Activated effector memory CD4-positive, alpha-beta T cell treated with Interleukin-2 at 50 U/mL for 16 hours (primary cell): ENCODE measurements at places on chromosomes 3 and 15.

- DNase-seq, result no peak
Observed at GRCh38 chr3:182357928-182358327, 435.4 kb upstream of the ATP11B start.

GRCh38 chr3:12895391-12896062 lies 54.2 kb upstream of the RPL32 start:
- DNase-seq, result no peak

GRCh38 chr3:52438579-52439425 lies 6.1 kb downstream of the SEMA3G start:
- no peak for DNase-seq

DNA sequence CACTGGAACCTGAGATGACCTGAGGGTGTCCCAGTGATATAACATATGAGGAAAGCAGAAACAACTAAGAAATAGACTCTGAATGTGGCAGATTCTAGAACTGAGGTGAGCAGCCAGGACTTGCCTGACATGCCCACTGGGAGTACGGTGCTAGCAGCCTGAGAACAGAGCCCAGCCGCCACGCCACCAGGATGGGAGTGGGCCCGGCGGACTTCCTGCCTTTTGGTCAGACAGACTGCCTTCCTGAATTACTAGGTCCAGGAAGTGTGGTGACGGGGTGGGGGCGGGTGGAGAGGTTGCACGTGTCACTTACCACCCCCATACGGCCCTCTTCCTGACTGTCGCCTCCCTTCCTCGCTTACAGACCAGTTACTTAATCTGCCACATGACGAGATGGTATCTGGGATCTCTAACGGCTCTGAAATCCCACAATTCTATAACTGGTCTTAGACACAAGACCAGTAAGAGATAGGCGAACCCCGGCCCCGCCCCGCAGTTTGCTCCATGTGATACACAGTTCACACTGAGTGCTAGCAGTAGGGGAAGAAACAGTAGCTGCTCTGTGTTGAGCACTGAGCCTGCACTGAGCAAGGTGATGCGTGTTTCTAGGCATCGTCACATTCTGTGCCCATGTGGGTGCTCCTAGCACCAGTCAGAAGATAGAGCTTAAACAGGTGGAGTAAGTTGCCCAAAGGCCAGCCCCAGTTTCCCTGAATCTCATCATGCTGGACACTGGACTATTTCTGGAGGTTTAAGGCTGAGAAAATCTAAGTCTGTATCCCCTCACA lies 95.7 kb downstream of the CPN2 start:
- peak; percentile 20 for DNase-seq

- DNase-seq, result no peak
Observed at GRCh38 chr3:11211531-11212298, 57.4 kb downstream of the HRH1 start.

DNA sequence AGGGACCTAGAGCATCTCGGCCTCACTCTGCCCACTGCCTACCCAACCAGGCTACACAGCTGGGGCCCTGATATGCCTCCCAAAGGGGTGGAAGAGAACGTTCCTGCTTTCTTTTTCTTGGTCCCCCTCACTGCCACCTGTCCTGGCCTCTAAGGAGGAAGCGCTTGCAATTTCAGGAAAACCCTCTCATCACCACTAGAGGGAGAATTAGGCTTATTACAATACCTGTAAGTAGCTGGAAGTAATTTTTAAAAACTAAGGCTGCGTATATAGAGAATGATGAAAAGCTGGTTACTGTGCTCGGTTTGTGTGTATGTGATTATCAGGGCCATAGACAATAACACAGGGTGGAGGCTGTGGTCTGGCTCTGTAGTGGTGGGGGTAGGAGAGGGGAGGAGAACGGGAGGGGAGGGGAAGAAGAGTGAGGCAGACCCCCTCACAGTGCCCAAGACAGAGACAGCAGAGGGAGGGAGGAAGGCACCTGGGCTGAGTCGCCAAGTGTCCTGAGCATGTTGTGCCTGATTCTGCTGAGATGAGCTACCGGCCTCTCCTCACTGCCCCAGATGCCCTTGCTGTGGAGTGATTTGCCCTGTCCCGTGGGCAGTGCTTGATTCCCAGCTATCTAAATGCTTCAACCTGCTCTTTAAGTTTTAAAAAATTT lies 3.3 kb downstream of the GABRG3 start:
- DNase-seq, result no peak
